ENCODE measurements at places on chromosomes 3 and 15. TPM values are rescaled to one million over a fixed set of nuclear protein-coding genes. Genes with fewer than 3 reads are reported as not detected.

DNA sequence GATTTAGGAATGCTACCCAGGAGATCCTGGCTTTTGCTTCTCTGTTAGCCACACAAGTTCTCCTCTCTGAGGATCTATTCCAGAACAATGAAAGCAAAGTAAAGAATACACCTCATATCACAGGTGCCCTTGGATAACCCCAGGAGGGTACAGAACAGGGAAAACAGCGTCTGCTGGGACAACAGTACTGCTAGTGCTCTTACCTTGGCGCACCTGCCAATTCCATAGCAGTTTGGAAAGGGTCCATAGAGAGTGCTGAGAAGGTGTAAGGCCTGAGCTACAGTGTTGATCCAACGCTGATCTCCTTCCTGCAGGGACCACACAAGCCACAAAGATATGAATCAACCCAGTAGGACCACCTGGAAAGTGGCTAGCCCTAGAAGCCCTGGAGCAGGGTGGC, 12.9 kb upstream of the PRC1 start:
- no peak overlapping the region for H3K4me3 ChIP-seq
- peaks cover 85% of the 10 kb centered on the region for H3K36me3 ChIP-seq
- H3K4me1 ChIP-seq: no peaks in the 10 kb centered on the region
- no peak for DNase-seq

- no peak for DNase-seq
- no peaks in the 10 kb centered on the region for H3K27me3 ChIP-seq
- H3K4me1 ChIP-seq: no peaks in the 10 kb centered on the region
- H3K27ac ChIP-seq: no peak overlapping the region
Measured at GRCh38 chr3:72836923-72837322, 11.3 kb downstream of the SHQ1 start.

DNA sequence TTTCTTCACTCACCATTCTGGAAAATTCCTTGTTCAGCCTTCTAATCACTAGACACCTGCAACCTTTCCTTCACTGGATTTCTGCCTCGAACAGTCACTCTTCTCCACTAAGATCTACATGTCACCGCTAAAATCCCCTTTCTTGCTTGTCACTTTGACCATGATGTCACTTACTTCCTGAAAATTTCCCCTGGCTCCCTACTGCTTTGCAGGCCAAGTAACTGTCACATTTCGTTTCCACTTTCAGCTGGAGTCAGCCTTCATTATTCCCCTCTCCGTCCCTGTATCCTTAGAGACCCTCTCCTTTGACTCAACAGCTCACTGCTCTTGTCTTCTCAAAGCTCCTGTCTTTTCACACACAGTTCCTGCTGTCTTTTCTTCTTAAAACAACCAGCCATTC, 15.9 kb downstream of the CHL1 start:
- no peaks in the 10 kb centered on the region for H3K36me3 ChIP-seq
- no peak overlapping the region for H3K4me3 ChIP-seq
- H3K4me1 ChIP-seq: no peaks in the 10 kb centered on the region
- no peaks in the 10 kb centered on the region for H3K27me3 ChIP-seq
- no peak for DNase-seq
- H3K27ac ChIP-seq: no peak overlapping the region

DNA sequence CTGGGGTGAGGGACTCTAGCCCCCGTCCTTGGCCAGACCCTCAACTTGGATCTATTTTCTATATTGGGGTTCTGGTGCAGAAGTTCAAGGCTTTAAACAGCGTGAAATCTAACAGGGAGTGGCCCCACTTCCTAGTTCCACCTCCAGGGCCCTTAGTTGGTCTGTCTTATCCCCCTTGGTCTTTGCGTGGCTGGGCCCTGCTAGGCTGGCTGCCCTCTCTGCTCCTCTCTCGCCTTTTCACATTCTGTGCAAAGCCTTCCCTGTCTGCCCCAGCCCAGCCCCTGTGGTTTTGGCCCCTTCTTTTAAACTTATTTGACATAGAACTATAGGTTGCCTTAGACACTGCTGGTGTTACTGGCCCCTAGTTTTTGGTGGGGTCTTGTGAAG, 5.6 kb downstream of the PPCDC start:
- H3K36me3 ChIP-seq: peaks cover 13% of the 10 kb centered on the region
- H3K4me1 ChIP-seq: peaks cover 30% of the 10 kb centered on the region
- DNase-seq: no peak
- H3K4me3 ChIP-seq: no peak overlapping the region
- no peak overlapping the region for H3K27ac ChIP-seq

GRCh38 chr15:29140475-29141307, 128.9 kb downstream of the NSMCE3 start:
- peaks cover 18% of the 10 kb centered on the region for H3K27me3 ChIP-seq
- H3K4me1 ChIP-seq: peaks cover 6% of the 10 kb centered on the region
- DNase-seq: no peak
- H3K36me3 ChIP-seq: no peaks in the 10 kb centered on the region

DNA sequence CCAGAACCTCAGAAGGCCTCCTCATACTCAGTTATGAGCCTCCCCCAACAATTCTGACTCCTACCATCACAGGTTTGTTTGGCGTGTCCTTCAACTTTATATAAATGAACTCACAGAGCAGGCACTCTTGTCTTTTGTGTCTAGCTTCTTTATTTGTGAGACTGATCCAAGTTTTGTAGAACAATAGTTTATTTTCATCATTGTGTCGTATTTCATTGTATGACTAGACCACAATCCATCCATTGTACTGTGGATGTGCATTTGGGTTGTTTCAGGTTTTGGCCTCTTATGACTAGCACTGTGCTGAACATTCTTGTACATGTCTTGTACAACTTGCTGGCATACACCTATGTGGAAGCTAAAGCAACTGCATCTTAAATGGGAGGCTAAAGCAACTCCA, 292.8 kb upstream of the LYSMD4 start:
- H3K4me3 ChIP-seq: no peak overlapping the region
- no peaks in the 10 kb centered on the region for H3K36me3 ChIP-seq
- H3K27me3 ChIP-seq: no peaks in the 10 kb centered on the region
- no peak overlapping the region for H3K27ac ChIP-seq
- no peaks in the 10 kb centered on the region for H3K4me1 ChIP-seq

GRCh38 chr3:193974671-193975535, 161.0 kb upstream of the HES1 start:
- DNase-seq: no peak
- no peak overlapping the region for H3K4me3 ChIP-seq
- no peaks in the 10 kb centered on the region for H3K36me3 ChIP-seq
- H3K27me3 ChIP-seq: peaks cover 5% of the 10 kb centered on the region
- no peaks in the 10 kb centered on the region for H3K4me1 ChIP-seq
- no peak overlapping the region for H3K27ac ChIP-seq

- no peak overlapping the region for H3K4me3 ChIP-seq
- peak; percentile 13 for DNase-seq
- H3K27me3 ChIP-seq: no peaks in the 10 kb centered on the region
- H3K4me1 ChIP-seq: no peaks in the 10 kb centered on the region
- no peak overlapping the region for H3K27ac ChIP-seq
Measured at GRCh38 chr3:129942296-129942695, 32.2 kb upstream of the TRH start.

- peaks cover 13% of the 10 kb centered on the region for H3K36me3 ChIP-seq
- H3K27me3 ChIP-seq: no peaks in the 10 kb centered on the region
- H3K4me3 ChIP-seq: no peak overlapping the region
- no peak overlapping the region for H3K27ac ChIP-seq
- no peaks in the 10 kb centered on the region for H3K4me1 ChIP-seq
Measured at GRCh38 chr3:46676601-46677410, 16.7 kb downstream of the ALS2CL start.

DNA sequence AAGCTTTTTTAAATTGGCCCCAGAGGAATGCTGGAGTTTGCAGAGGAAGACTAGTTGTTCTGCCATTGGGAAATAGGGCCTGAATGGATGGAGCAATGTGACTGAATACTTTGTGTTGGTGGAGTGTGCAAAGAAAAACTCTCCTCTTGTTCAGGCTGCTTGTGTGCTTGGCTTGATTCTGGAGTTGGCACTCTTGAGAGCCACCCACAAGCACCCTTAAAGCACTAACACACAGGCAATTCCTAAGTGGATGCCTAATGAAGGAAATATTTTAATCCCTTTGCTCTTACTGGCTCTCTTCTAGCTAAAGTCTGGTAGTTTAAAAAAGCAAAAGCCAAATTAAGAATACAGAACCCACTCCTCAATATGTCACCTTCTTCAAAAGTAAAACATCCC, 304.4 kb upstream of the C2CD4B start:
- no peaks in the 10 kb centered on the region for H3K36me3 ChIP-seq
- H3K27me3 ChIP-seq: peaks cover 4% of the 10 kb centered on the region
- H3K4me3 ChIP-seq: no peak overlapping the region
- no peak overlapping the region for H3K27ac ChIP-seq
- no peaks in the 10 kb centered on the region for H3K4me1 ChIP-seq

DNA sequence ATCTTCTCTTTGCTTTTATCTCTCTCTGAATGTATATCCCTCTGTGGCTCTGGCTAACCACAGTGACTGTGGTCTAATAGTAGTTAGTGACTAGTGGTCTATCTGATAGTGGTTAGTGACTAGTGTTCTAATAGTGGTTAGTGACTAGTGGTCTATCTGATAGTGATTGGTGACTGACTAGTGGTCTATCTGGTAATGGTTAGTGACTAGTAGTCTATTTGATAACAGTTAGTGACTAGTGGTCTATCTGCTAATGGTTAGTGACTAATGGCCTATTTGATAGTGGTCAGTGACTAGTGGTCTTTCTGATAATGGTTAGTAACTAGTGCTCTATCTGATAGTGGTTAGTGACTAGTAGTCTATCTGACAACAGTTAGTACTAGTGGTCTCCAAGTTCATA, 110.5 kb downstream of the MDFIC2 start:
- no peaks in the 10 kb centered on the region for H3K4me1 ChIP-seq
- no peak overlapping the region for H3K4me3 ChIP-seq
- H3K27me3 ChIP-seq: no peaks in the 10 kb centered on the region
- H3K36me3 ChIP-seq: no peaks in the 10 kb centered on the region
- no peak for DNase-seq

- no peak overlapping the region for H3K4me3 ChIP-seq
- peaks cover 30% of the 10 kb centered on the region for H3K4me1 ChIP-seq
- no peak overlapping the region for H3K27ac ChIP-seq
- peaks cover 4% of the 10 kb centered on the region for H3K36me3 ChIP-seq
Measured at GRCh38 chr15:85479071-85479647, 98.8 kb downstream of the AKAP13 start.

DNA sequence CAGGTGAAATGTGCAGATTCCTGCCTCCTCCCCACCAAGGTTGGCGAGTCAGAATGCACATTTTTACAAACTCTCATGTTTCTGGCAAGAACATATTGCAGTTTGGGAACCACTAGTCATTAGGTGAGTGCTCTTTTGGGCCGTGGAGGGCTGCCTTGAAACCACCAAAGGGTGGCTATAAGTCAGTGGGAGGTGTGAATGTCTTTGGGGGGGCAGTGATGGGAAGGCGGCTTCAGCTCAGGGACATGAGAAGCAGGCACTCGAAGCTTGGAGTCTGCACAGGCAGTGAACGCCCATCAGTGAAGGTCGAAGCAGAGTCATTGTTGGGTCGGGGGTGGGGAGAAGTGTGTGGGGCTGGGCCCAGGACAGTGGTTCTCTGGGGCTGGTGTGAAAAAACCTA, 1.1 kb downstream of the NOX5 start:
- no peak for DNase-seq
- H3K27me3 ChIP-seq: no peaks in the 10 kb centered on the region
- H3K27ac ChIP-seq: no peak overlapping the region
- no peaks in the 10 kb centered on the region for H3K36me3 ChIP-seq
- no peak overlapping the region for H3K4me3 ChIP-seq

DNA sequence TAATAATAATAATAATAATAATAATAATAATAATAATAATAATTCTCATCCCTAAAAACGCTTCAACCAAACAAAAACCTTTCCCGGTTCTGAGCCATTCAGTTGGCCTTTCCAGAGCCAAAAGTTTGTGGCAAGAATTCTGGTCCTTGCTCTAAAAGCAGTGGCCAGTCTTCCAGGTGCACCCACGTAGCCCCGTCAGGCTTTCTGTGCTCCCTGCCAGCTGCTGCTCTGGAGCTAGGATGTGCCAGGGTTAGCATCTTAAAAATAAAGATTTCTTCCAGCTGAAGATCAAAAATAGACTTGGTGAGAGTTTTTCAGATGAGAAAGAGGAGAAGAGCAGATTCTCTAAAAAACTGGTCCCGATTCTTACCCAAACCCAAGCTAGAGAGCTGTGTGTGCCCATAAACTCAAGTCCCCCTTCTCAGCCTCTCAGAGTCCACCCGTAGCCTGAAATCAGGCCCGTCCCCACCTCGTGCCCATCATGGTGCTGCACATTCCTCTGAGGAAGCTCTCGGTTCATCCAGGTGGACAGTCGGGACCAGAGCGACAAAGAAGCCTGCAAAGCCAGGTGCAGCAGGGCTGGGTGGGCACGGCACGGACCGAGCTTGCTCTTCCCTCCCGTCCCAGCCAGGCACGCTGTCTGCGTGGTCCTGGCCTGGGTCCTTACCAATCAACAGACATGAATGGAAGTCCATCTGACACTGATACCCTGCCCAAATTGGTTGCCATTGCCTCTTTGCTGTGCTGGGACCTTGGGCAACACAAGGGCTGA, 155.6 kb downstream of the LRRC28 start:
- DNase-seq: no peak
- H3K4me1 ChIP-seq: peaks cover 18% of the 10 kb centered on the region
- H3K27ac ChIP-seq: no peak overlapping the region

GRCh38 chr3:131233900-131234668, 147.5 kb upstream of the NUDT16 start:
- no peaks in the 10 kb centered on the region for H3K27me3 ChIP-seq
- H3K36me3 ChIP-seq: no peaks in the 10 kb centered on the region
- H3K27ac ChIP-seq: no peak overlapping the region
- DNase-seq: no peak
- H3K4me3 ChIP-seq: no peak overlapping the region

DNA sequence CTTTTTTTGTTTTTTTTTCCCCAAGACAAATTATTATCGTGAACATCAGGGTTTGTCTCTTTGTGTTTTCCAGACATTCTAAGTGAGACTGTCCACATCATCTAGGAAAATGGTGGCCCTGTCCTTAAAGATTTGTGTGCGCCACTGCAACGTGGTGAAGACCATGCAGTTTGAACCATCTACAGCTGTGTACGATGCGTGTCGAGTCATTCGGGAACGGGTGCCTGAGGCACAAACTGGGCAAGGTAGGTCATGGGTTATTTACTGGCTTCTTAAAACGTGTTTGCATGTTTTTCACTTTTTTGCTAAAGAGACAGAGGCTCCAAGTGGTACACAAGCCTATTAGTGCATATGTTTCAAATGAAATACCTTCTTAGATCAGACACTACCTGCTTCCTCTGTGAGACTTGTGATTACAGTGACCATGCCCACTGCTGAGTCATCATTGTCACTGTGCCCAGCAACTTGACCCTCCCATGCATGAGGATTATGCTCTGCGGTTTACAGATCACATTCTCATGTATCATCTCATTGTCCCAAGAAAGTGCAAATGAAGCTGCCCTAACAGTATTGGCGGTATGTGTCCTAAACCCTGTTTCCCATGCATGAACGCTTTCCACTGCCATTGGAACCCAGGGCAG, 395.2 kb upstream of the TPM1 start:
- H3K4me3 ChIP-seq: no peak overlapping the region
- no peak for DNase-seq
- no peaks in the 10 kb centered on the region for H3K4me1 ChIP-seq
- H3K36me3 ChIP-seq: no peaks in the 10 kb centered on the region
- H3K27me3 ChIP-seq: no peaks in the 10 kb centered on the region

- H3K27me3 ChIP-seq: no peaks in the 10 kb centered on the region
- H3K27ac ChIP-seq: no peak overlapping the region
- no peak overlapping the region for H3K4me3 ChIP-seq
- no peak for DNase-seq
- no peaks in the 10 kb centered on the region for H3K4me1 ChIP-seq
- no peaks in the 10 kb centered on the region for H3K36me3 ChIP-seq
Measured at GRCh38 chr15:91694131-91694830, 159.2 kb upstream of the SLCO3A1 start.

Gene SIDT1
- 37.3 TPM for total RNA-seq

Gene PIERCE2
- not detected for total RNA-seq

Gene KNG1
- not detected for total RNA-seq

Gene WDR5B
- 2.3 TPM for total RNA-seq

Gene SLC22A14
- not detected for total RNA-seq

Gene MORC1
- not detected for total RNA-seq
